ENCODE measurements at places on chromosomes 11 and 22.

DNA sequence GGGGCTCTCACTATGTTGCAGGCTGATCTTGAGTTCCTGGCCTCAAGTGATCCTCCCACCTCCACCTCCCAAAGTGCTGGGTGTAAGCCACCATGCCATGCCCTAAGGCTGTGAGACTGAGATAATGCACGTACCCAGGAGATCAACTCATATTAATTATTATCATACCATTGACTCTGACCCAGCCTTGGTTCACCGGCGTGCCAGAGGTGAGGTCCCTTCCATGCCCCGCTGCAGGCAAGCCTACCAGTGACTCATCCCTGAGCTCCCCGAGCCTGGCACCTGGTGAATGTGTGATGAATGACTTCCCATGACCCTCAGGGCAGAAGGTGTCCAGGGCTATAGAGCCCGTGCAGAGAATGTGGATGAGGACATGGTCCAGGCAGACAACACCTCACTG lies 12.1 kb downstream of the GAL3ST1 start:
- no peak for DNase-seq

GRCh38 chr11:64853709-64854108 lies 9.3 kb upstream of the CDC42BPG start:
- DNase-seq: no peak

GRCh38 chr11:130905512-130905911 lies 10.8 kb downstream of the SNX19 start:
- DNase-seq: no peak

DNA sequence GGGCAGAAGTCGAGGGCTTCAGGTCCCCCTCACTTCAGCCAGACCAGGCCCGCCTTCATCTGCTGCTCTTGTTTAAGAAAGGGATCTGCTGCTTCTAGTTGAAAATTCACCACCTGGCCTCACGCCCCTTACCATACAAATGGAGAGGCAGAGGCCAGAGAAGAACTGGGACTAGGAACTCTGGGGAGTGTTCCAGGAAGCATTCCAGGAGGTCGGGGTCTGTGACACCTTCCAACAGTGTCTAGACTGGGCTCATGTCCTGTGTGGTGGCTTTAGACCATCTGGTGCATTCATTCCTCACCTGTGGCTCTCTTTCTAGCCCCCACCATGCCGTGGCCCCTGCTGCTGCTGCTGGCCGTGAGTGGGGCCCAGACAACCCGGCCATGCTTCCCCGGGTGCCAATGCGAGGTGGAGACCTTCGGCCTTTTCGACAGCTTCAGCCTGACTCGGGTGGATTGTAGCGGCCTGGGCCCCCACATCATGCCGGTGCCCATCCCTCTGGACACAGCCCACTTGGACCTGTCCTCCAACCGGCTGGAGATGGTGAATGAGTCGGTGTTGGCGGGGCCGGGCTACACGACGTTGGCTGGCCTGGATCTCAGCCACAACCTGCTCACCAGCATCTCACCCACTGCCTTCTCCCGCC lies 12.3 kb downstream of the TSKU start:
- no peak for DNase-seq

DNA sequence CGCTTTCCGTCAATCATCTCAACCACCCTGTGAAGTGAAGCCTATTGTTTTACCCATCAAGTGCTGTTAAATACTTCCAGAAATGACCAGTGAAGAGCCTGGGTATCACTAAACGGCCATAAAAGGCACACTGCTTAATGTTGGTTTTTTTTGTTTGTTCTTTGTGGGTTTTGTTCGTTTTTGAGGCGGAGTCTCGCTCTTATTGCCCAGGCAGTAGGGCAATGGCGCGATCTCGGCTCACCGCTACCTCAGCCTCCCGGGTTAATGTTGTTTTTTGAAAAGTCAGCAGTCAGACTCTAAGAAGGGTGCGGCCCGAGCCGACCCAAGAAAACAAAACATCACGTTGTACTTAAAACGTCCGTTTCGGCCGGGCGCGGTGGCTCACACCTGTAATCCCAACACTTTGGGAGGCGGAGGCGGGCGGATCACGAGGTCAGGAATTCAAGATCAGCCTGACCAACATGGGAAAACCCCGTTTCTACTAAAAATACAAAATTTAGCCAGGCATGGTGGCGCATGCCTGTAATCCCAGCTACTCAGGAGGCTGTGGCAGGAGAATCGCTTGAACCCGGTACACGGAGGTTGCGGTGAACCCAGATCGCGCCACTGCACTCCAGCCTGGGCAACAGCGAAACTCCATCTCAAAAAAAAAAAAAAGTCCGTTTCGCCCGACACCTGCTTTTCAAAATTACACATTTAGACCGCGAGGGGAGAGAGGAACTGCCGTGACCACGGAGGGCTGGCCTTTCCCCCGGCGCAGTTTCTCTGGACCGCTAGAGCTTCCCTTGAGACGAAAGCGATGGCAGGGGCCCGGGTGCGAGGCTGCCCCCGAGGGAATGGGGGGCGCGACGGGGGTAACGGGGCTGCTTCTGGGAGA lies 714 bp downstream of the CD59 start:
- peak; percentile 70 for DNase-seq

Measured in immature natural killer cell (primary cell).